Bronchial epithelial cell (primary cell): ENCODE measurements at places on chromosomes 16 and 17. TPM values are rescaled to one million over a fixed set of nuclear protein-coding genes. Genes with fewer than 3 reads are reported as not detected.
A peak's percentile ranks its signal among the peaks of the same experiment; 100 is the strongest.

SPNS3 gene
- 0.26 TPM in 1 of 2 replicates, not detected in the other for total RNA-seq

RNF222 gene
- total RNA-seq = under 0.01 and 0.38 TPM in 2 replicates

CALB2 gene
- 0.26 and 2.2 TPM in 2 replicates for total RNA-seq

NECAB2 gene
- not detected in 2 replicates for total RNA-seq

TBC1D3D gene
- 0.13 TPM in 1 of 2 replicates, not detected in the other for total RNA-seq

PRSS36 gene
- 0.26 and 1.3 TPM in 2 replicates for total RNA-seq

TMC8 gene
- under 0.01 TPM in 1 of 2 replicates, not detected in the other for total RNA-seq

DNA sequence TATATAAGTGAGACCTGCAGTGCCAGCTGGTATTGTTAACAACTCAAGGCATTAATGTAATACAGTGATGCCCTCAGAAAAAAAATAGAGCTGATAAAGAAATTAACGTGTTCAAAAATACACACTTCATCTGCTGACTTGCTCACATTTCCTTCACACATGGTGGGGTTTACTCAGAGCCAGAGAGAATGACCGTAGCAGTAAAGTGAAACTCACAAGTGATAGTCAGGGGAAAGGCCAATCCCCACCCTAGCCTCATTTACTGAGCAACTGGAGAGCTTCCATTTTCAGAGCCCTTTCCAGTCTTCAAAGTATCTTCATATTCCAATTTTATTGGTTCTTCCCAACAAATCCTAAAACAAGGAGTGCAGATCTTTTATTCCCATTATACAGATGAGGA is 74.0 kb upstream of the HLF start:
- DNase-seq = no peak

DNA sequence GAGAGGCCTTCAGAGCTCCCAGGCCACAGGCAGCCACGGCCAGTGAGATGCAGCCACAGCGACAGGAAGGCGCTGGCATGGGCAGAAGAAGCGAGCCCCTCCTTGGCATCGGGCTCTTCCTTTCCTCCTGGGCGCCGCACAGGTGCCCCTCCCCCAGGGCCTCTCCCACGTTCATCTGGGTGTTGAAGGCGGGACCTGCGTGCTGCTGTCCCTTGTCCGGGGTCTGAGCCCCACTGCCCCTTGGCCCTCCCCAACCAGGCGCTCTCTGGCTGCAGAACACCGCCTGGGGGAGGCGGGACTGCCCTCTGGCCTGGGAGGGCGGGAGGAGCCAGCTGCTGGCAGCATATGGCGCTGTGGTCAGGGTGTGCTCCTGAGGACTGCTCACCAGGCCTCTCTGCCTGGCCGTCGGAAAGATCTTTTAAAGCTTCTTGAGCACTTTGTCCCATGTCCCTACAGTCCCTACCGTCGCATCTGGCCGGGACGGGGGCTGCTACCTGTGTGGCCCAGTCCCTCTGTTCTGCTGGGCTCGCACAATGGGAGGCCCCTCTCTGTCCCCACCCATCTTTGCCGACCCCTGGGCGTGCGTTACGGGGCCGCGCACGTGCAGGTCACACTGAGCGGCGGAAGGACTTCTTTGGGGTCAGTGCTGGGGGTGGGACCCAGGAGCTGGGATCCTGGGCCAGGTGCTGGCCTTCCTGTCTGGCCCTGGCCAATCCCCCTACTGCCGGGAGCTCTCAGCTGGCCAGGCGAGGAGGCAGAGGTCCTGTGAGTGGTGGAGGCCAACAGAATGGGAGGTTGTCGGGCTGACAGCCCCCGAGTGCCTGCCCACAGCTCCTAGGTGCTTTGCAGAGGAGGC is 1.7 kb downstream of the SLC25A10 start:
- DNase-seq = no peak

GRCh38 chr17:39071573-39071972 is 79.9 kb downstream of the PLXDC1 start:
- no peak for DNase-seq

- DNase-seq = no peak
These were observed 125.7 kb downstream of the XYLT1 start for GRCh38 chr16:17345043-17345442.

GRCh38 chr17:42287305-42287976 is 857 bp upstream of the STAT5A start:
- no peak for DNase-seq

DNA sequence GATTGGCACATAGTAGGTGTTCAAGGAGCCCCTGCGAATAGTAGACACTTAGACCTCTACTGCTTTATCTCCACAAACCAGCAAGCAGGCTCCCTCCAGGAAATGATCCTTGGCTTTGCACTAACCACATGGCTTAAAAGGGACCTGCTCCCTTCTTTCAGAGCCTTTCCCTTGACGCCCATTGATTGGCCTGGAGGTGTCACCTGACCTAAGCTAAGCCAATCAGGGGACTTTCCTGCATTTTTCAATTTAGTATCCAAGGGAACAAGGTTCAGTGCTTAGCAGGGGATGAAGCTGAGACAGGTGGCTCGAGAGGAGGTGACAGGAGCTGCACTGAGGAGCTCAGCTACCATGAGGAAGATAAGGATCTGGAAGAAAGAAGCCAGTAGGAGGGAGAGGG is 52.8 kb downstream of the CLEC19A start:
- DNase-seq = no peak

DNA sequence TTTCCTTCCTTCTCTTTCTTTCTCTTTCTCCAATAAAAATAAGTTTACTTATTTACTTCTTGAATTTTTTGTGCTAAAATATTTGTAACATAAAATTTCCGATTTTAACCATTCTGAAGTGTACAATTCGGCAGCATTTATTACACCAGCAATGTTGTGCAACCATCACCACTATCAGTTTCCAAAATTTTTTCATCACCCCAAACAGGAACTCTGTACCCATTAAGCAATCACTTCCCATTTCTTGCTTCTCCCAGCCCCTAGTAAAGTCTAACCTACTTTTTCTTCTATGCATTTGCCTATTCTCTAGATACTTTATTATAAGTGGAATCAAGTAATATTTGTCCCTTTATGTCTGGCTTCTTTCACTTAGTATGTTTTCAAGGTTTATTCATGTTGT is 2.5 kb upstream of the HP start:
- DNase-seq = no peak

- peak; percentile 30 for DNase-seq
These were observed 55.9 kb downstream of the MFSD11 start for GRCh38 chr17:76793775-76794174.

- DNase-seq = no peak
These were observed 7.0 kb upstream of the CCNF start for GRCh38 chr16:2422123-2422867.

GRCh38 chr17:28554565-28554964 is 2.1 kb upstream of the UNC119 start:
- DNase-seq = no peak

GRCh38 chr16:4661661-4662060 is 31.7 kb upstream of the NUDT16L1 start:
- DNase-seq = no peak

GRCh38 chr17:16908273-16908672 is 63.6 kb downstream of the TNFRSF13B start:
- DNase-seq = no peak

GRCh38 chr17:4467287-4467686 is 31.4 kb upstream of the SPNS2 start:
- DNase-seq = no peak

DNA sequence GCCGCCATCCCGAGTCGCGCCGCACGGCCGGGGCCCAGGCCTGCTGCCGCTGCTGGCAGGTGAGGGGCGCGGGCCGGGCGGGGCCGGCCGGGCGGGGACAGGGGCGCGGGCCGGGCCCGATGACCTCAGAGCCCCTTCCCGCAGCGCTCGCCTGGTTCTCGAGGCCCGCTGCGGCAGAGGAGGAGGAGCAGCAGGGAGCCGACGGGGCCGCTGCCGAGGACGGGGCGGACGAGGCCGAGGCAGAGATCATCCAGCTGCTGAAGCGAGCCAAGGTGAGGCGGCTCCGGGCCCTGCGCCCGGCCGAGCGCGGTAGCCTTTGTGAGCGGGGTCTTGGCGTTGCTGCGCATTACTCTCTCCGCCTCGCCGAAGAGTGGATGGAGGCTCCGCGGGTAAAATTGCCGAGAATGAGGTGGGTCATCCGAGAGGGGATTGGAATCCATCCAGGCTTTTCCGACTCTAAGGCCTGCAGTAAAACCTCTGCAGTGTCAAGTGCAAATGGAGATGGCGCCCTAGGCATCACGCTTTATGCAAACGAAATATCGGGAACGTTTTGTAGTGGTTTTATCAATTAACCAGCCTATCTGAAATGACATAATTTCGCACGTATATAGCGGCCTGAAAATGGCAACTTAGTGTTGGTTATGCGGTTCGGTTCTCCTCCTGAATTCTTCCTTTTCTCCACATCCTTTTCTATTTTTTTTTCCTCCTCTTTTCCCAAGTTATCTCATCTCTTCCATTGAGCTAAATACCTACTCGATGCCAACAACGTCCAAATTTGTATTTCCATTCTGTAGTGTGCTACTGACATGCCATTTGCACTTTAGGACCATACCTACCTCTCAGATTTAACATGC is 577 bp downstream of the TTC19 start:
- no peak for DNase-seq

DNA sequence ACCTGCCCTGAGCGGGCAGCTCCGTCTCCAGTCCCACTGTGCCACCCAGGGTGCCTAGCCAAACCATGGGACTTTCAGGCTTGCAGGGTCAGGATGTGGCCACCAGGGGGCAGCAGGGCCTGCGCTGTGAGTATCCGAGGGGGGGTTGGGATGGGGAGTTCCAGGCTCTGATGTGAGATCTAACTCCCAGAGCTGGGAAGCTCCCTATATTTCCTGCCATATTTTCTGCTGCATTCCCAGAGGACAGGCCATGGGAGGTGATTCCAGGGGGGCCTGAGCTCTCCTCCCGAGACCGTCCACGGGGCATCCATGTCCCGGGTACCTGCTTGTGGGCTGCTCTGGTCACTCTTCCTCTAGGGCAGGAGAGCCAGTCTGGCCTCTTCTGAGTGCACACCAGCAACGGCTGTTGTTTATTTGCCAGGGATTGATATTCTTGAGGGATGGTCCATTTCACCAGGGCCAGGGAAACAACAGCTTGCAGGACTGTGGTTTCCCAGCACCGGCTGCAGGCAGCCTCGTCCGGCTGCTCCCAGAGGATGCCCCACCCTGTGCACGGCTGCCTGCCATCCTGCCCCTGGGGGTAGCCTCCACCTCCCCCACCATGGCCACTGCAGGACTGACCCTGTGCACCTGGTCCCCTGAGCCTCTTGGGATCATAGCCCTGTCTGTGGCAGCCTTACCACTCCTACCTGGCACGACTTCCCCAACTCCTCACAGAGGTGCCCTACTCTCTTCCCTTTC is 1.2 kb downstream of the GPR142 start:
- DNase-seq = peak; percentile 44

DNA sequence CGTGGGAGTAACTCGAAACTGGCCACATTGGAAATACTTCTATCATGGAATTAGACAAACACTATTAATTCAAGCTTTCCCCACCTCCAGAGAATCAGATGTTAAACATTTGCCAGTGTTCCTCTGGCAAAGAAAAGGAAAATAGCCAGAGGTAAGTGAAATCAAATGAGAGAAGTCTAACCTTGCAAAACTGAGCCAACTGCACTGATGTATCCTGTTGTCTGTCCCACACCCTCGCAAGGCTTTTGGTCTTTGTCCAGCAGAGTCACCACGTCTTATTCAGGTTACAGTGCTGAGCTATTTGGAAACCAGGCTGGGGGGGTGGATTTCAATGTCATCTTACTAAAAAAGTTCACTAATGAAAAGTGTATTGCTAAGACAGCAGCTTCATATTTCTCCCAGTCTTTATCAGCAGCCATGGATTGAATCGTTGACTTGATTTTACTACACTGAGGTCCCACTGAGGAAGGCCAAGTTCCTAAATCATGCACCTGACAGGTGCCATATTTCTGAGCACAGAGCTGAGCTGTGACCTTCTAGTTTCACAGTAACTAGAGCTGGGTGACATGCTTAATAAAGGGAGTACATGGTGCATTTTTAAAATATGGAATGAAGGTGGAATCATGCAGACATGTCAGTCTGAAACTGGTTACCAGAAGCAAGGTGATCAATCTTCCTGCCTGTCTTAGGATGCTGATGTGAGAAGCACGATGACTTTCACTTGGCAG is 85.2 kb upstream of the HSBP1 start:
- no peak for DNase-seq

DNA sequence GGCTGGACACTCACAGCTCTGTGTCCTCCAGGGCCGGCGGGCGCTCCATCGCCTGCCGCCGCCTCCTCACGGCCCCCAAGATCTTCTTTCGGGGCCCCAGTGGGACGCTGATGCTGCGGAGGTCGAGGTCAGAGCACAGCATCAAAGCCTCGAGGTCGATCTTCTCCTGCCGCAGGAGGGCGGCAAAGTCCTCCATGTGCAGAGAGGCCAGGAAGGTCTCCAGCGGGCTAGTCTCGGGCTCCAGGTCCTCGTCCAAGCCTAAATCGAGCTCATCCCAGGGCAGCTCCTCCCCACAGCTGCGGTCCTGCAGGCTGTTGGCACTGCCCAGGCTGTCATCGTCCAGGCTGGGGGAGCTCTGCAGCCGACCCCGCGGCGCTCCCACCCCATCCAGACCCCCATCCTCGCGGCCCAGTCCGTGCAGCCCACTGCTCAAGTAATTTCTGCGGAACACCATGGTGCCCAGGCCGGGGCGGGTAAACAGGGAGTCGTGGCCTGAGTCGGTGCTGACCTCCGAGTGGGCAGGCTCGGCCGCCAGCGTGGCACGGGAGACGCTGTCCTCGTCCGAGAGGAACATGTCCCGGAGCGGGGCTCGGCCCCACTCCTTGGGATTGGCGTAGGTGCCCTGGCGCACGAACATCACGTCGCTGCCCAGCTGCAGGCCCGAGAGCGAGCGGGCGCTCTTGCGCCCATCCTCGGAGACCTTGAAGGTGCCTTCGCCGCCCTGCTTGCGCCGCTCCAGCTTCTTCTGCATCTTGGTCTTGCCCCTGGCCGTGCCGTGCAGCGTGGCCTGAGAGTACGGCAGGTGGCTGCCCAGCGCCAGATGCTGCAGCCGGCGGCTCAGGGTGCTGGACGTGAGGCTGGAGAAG is 3.4 kb downstream of the USH1G start:
- no peak for DNase-seq

DNA sequence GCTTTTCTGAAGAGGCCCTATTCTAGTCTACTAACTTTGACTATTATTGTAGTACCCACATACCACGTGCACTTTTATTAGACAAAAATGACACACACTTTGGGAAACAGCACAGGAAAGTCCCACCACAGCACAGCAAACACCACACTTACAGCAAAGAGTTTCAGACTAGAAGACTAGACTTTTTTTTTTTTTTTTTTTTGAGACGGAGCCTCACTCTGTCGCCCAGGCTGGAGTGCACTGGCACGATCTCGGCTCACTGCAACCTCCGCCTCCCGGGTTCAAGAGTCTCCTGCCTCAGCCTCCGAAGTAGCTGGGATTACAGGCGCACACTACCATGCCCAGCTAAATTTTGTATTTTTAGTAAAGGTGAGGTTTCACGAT is 20.1 kb downstream of the YWHAE start:
- no peak for DNase-seq

GRCh38 chr16:58276346-58276951 is 18.4 kb downstream of the PRSS54 start:
- no peak for DNase-seq

- DNase-seq = no peak
These were observed 57.8 kb downstream of the ENGASE start for GRCh38 chr17:79132271-79133064.

GRCh38 chr17:66650544-66650877 is 184.4 kb upstream of the CACNG5 start:
- DNase-seq = no peak
